ENCODE measurements at places on chromosomes 3 and 15.

GRCh38 chr15:92523176-92523575 is 129.5 kb downstream of the ST8SIA2 start:
- no peak for DNase-seq

GRCh38 chr15:101286471-101287114 is 8.5 kb downstream of the SNRPA1 start:
- DNase-seq = no peak

- DNase-seq = no peak
Observed at GRCh38 chr3:58044691-58045483, 36.7 kb downstream of the FLNB start.

- no peak for DNase-seq
Observed at GRCh38 chr3:52435246-52436101, 9.4 kb downstream of the SEMA3G start.

GRCh38 chr3:45689787-45690145 is 570 bp downstream of the SACM1L start:
- DNase-seq = peak; percentile 30

GRCh38 chr3:141294848-141295247 is 63.2 kb downstream of the PXYLP1 start:
- peak; percentile 91 for DNase-seq

DNA sequence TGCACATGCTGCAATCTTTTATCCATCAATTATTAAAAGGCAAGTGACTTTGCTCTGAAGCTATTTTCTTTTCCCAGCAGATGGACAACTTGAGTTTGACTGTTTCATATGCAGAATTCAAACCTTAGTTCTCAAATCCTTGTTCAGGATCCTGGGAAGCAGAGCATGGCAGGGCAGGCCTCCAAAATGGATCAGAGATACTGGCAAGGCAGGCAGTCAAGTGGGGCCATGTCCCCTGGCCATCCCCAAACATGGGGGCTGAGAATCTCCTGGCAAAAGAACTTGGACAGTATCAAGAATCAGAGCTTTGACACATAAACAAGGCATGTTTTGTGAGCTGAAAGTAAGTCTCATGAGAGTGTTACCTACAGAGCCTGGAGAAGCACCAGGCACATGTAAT is 122.9 kb upstream of the CTNNB1 start:
- DNase-seq = no peak
